ENCODE measurements at places on chromosomes 2 and 18.
A peak's percentile ranks its signal among the peaks of the same experiment; 100 is the strongest.

DNA sequence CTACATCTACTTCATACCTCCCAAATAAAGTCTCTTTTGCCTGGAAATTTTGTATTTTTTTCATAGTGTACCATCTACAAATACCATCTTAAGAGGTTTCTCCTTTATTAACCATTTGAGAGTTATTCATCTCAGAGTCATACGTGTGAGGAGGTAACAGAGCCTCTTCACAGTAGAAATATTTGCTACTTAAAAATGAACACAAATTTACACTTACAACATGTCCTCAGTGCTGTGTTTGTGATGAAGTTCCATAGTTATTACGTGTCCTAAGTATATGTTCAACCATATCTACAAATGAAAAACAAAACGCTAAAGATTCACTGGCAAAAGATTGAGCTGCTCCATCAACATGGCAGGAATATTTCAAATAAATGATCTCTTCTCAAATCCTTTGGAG is 48.5 kb upstream of the HNRNPA3 start:
- peak; percentile 54 for DNase-seq

DNA sequence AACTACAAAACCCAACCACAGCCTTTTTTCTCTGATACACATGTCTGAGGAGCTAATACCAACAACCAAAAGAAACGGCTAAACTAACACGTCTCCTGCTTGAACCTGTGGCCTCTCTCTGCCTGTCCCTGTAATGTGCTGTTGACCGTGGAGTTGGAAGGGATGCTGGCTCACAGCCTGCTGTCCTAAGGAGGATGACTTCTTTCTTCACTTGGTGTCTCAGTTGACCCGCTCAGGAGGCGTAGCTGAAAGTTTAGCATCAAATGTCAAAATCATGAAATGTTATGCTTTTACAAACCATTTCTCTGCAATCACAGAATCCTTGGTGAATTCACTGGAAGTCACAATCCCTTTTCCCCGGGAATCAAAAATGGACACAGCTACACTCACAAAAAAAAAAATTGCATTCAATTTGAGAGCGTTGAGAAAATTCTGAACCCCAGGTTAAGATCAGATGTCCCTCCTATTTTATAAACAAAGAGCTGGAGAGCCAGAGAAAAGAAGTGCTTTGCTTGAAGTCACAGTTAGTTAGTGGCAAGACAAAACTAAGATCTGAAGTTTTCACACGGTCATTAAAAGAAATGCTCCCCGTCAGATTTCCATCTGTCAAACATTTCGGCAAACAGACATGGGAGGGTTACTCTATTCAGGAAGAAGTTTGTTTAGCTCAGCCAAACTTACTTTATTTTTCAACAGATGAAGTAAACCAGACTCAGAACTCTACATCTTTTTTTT is 74.3 kb downstream of the IRS1 start:
- no peak for DNase-seq

DNA sequence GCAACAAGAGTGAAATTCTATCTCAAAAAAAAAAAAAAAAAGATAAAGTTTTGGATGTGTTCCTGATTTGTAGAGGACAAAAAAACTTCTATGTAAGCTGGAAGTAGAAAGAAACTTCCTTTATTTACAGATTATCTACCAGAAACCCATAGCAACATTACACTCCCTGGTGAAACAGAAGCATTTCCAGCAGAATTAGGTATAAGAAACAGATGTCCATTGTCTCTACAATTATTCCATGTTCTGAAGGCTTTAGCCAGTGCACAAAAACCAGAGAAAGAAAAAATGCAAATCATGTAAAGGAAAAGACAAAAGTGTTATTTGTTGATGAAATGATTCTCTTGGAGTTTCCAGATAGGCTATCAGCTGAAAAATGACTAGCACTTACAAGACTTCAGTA is 4.9 kb downstream of the TUBB6 start:
- no peak for DNase-seq

DNA sequence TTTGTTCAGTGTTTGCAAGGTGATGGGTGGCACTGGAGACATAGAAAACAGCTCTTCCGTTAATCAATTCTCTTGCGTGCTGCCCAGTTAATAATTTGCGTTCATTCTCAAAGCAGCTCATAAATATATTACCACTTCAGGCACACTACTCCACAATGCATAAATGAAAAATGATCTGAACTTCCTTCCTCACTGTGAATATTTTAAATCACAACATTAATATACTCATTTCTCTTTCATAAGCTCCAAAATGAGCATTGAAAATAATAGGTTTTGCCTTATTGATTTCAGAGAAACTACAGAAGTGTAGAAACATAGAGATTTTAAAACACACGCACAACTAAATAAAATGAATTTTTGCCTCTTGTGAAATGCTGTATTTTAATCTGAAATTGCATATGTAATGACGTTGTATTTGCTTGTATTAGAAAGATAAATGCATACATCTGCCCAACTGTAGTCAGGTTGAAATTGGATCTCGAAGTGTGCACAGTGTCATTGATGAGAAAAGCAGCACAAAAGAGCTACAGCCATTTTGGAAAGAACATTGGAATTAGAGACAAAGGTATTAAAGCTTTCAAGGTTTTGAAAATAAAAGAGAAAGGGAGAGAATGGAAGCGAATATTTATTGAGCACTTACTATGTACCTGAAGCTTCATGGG is 350.5 kb downstream of the LPIN1 start:
- DNase-seq, result no peak

DNA sequence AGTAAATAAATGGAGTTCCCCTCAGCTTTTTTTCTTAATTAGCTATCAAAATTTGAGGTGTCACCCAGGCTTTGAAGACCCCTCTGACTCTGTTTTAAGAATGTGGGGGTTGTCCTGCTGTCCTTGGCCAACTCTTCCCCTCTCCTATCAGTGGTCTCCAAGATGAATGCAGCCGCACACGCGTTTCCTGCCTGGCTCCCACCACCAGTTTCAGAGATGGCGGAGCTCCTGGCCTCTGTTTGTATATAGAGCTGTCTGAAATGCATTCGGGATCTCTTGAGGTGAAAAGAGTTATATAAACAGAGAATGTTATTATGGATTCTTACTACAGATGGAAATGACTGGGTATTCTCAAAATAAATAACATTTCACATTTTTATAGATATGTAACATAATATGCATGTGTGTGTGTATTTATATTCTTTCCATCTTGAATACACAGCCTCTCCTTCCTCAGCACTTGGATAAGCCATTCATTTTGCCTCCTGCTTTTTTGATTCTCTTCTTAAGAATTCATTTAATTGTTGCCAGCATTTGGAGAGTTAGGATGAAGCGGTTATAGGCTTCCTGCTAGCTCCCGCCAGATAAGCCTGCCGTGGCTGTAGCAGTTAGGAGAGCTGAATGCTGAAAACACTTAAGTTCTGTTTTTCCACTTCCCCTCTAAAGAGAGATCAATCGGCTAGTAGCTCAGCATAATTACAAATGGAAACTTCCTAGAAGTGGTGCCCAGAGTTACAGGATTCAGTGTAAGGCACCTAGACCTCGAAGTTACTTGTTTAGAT is 659.3 kb upstream of the FANCL start:
- DNase-seq, result no peak

- peak; percentile 2 for DNase-seq
These were observed 14.6 kb upstream of the MEP1B start for GRCh38 chr18:32175265-32175664.

GRCh38 chr18:78639006-78639950 is 340.3 kb upstream of the SALL3 start:
- DNase-seq, result no peak

DNA sequence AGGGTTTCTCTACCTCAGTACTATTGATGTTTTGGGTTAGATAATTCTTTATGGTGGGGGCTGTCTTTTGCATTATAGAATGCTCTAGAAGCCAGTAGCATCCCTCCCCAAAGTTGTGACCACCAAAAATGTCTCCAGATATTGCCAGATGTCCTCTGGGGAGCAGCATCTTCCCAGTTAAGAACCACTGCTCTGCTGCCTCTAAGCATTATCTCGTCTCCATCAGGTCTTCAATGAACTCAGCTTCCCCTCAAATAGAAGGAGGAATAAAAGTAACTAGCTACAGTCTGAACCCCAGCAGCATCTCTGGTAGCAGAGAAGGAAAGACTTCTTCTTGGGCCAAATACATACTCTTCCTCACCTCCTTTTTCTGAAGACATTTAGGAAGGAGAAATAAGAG is 244.1 kb downstream of the AGPS start:
- DNase-seq, result no peak

DNA sequence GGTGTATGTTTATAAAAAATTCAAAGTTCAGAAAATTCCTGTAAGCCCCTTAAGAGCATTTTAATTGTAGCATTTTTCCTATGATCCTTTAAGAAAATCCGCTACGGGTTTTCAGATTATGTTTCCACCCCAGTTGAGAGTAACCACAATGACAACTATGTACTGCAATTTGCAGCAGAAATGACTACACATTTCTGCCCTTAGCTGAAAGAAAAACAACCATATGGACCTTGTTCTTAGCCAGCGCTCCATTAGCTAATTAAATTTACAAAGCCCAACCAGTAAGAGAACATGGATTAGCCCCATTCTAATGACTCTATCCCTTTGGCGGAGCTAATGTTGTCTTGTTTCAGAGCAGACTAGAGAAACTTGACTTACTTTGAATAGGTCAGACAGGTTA is 247.6 kb downstream of the SLC8A1 start:
- DNase-seq, result no peak
